ENCODE measurements at places on chromosomes 5 and 9. TPM values are rescaled to one million over a fixed set of nuclear protein-coding genes. Genes with fewer than 3 reads are reported as not detected.

GRCh38 chr5:52638732-52639131 is 149.0 kb upstream of the ITGA1 start:
- no peak for DNase-seq
- no peaks in the 10 kb centered on the region for H3K36me3 ChIP-seq
- no peak overlapping the region for H3K4me3 ChIP-seq
- no peak overlapping the region for H3K27ac ChIP-seq
- H3K4me1 ChIP-seq: no peaks in the 10 kb centered on the region

- H3K36me3 ChIP-seq: no peaks in the 10 kb centered on the region
- H3K4me3 ChIP-seq: no peak overlapping the region
- no peaks in the 10 kb centered on the region for H3K27me3 ChIP-seq
- peaks cover 40% of the 10 kb centered on the region for H3K4me1 ChIP-seq
- H3K27ac ChIP-seq: peak overlapping the region; percentile 80
- no peak for DNase-seq
Measured at GRCh38 chr5:142698447-142699183, 12.7 kb upstream of the FGF1 start.

DNA sequence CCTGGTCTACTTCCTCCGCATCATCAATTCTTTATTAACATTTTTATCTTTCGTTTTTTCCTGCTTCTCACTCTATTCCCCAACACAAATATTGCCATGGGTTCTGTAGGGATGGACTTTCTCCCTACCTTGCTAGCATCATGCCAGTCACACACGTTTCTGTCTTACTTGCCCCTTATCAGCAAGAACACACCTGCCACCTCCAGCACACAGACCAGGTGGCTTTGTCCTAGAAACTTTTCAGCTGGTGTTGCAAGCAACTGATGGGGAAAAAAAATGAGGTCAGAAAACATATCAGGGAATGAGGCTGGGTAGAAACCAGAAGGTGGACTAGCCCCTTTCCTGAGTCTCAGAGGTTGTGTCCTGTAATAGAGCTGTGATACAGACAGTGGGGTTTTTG is 5.8 kb downstream of the SH3RF2 start:
- H3K36me3 ChIP-seq: no peaks in the 10 kb centered on the region
- H3K4me1 ChIP-seq: peaks cover 78% of the 10 kb centered on the region
- H3K27me3 ChIP-seq: no peaks in the 10 kb centered on the region
- no peak overlapping the region for H3K27ac ChIP-seq
- H3K4me3 ChIP-seq: no peak overlapping the region
- no peak for DNase-seq

GRCh38 chr9:34547960-34548611 is 25.3 kb upstream of the ENHO start:
- H3K4me3 ChIP-seq: no peak overlapping the region
- no peak overlapping the region for H3K27ac ChIP-seq
- H3K4me1 ChIP-seq: no peaks in the 10 kb centered on the region
- no peaks in the 10 kb centered on the region for H3K27me3 ChIP-seq
- no peaks in the 10 kb centered on the region for H3K36me3 ChIP-seq

The AK8 gene
- 0.92 TPM for total RNA-seq

The IFNA2 gene
- not detected for total RNA-seq

The FABP6 gene
- total RNA-seq: 0.83 TPM

The TCOF1 gene
- 109 TPM for total RNA-seq
